Vagina (tissue), 2 donors: ENCODE measurements at places on chromosomes 1 and 21.

DNA sequence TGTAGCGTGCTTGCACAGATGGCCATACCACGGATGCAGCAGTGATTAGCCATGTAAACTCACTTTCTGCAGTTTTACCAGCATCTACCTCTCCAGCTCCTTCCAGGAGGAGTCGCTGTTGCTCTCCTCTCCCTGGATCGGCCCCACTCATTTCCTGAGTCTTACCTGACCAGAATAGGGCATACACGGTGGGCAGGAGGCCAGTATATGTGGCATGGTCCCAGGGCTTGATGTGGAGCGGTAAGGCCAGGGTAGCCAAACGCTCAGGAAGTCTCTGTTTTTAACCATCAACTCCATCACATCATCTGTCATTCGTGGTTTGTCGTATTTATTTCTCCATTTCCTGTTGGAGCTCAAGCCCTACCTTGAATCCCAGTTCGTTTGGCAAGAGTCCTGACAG, 163.4 kb upstream of the USP24 start:
- no peak for DNase-seq

DNA sequence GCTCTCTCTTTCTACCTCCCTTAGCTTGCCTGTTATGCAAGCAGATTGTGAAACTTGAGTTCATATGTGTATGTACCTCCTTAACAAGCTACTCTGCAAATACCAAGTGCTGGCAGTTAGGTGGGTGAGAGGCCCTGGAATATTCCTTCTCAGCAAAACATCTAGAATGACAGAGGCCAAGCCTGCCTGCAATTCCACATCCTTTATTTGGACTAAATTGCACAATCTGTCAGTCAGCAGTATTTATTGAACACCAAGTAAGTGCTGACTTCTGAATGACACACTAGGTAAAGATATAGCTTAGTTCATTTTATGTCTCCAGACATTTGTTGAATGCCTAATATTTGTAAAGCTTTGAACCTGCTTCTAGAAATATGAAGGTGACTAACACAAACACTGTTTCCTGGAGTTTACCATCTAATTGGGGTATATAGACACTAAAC, 87.5 kb downstream of the RGL1 start:
- DNase-seq = no peak

- no peak for DNase-seq
Observed at GRCh38 chr1:119595606-119596005, 52.5 kb downstream of the ZNF697 start.

GRCh38 chr1:18458133-18459092, 22.3 kb upstream of the KLHDC7A start:
- DNase-seq = no peak

GRCh38 chr1:229406798-229407197, 27.1 kb downstream of the ACTA1 start:
- no peak for DNase-seq

- no peak for DNase-seq
Observed at GRCh38 chr1:214966346-214966745, 116.2 kb upstream of the KCNK2 start.

DNA sequence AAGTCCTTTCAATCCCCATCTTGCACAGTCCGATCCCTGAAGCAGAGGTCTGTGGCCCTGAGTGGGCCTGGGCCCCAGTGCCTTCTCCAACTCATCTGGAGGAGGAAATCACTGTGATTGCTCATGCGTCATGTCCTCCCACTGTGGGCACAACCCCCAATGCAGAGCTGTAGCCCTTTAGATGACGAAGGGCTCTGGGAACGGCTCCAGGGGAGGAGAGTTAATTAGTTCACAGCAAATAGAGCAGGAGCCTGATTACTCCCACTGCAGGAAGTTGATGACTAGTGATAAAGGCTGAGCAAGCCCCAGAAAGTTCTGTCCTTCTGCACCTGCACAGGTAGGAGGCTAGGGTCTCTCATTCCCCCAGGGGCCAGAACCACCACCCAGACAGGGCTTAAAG, 111.5 kb downstream of the CCDC185 start:
- DNase-seq = no peak

GRCh38 chr1:26015358-26015757, 6.2 kb upstream of the EXTL1 start:
- no peak for DNase-seq

DNA sequence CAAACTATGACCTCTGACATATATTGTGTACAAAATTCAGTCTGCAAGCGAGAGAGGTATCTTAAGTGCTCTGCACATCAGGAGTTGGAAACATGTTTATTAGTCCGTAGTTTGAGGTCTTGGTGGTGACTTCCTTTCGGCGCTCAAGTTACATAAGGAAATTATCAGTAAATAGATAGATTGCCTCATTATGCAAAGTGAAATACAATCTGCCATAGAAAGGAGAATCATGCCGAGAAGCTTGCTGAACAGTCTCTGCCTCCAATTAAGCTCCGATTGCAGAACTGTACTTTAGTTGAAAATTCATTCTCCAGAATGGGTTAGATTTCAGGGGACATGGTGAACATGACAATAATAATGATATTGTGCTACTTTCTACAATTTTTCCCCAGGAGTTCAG, 271.8 kb downstream of the BRINP2 start:
- DNase-seq = no peak

GRCh38 chr1:81374481-81374880, 426.3 kb upstream of the ADGRL2 start:
- no peak for DNase-seq

- no peak for DNase-seq
Observed at GRCh38 chr1:55464550-55464949, 249.4 kb upstream of the USP24 start.

DNA sequence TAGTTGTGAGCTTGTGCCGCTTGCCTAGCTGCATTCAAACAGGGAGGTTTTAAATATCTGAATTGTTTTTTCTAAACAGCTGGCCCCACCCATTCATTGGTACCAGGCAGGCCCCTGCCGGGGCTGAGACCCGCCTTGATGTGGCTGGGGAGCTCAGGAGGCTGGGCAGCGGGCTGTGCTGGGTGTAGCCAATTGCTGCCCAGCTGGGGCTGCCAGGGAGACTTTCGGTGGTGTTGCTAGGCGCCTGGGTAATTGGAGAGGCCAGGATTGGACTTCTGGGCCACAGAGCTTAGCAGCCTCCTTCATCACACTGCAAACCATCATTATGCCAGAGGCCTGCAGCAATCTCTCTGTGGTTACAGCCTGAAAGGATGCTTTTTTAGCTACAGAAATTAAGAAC, 12.2 kb downstream of the RHBDL2 start:
- no peak for DNase-seq

GRCh38 chr1:232883992-232884661, 66.3 kb upstream of the NTPCR start:
- DNase-seq = no peak

GRCh38 chr1:225918280-225918679, 5.8 kb downstream of the PYCR2 start:
- DNase-seq = no peak

DNA sequence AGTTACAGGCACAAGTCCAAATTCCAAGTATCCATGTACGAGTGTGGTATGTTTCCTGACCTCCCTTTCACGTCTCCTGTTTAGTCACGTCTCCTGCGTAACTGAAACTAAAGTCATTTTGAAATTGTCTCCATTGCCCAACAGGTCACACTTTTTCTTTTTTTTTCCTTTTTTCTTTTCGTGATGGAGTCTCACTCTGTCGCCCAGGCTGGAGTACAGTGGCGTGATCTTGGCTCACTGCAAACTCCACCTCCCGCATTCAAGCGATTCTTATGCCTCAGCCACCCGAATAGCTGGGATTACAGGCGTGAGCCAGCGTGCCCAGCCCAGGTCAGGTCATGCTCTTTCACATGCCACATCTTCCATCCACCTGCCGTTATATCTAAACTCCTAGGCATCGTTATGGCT, 38.2 kb downstream of the L1TD1 start:
- no peak for DNase-seq

DNA sequence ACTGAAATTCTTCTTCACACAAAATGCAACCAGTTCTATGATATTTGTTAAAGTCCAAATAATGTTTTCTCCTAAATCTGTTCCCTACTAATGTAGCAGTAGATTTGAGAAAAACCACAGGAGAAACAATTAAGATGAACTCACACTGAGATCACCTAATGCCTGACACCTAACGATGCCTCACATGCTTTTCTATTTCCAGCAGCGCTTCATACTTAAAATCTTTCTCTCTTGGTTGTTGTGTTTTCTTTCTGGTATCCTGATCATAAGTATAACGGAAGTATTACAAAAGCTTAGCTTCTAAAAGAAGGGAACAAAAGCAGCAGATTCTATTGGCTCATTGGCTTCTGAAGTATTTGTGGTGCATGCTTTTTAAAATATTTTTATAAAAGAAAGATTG, 267.2 kb upstream of the SGIP1 start:
- DNase-seq = no peak

DNA sequence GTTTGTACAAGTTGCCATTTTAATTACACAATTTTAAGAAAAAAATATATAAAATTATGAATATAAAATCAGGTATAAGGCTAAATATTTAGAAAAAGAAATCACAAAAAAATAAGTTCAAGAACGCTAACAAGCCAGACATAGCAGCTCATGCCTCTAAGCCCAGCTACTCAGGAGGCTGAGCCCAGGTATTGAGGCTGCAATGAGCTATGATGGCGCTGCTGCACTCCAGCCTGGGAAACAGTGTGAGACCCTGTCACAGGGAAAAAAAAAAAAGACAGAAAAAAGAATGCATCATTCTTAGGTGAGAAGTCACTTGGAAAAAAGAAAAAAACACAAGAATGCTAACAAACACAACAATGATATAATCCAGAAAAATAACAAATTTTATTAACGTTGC, 112.3 kb upstream of the PRDX6 start:
- no peak for DNase-seq

DNA sequence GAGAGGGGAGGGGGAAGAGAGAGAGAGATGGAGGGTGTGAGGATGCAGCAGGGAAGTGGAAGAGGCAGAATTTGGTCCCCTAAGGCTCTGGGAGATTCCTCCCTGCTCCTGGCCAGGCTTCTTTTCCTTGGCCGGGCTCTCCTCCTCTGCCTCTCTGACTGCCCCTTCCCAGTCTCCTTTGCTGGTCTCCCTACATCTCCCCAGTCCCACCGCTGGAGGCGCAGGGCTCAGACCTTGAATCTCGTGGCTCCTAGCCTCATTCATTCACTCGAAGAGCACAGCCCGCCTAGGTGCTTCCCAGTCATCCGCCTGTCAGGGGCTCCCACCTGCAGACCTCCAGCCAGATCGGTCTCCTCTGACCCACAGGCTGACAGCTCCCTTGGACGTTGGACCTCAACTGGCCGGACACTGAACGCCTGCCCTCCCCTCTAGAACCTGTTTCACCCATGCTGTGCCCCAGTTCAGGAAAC, 76.5 kb downstream of the VWA5B1 start:
- no peak for DNase-seq

- DNase-seq = no peak
Observed at GRCh38 chr1:213772128-213773063, 215.4 kb upstream of the PROX1 start.

DNA sequence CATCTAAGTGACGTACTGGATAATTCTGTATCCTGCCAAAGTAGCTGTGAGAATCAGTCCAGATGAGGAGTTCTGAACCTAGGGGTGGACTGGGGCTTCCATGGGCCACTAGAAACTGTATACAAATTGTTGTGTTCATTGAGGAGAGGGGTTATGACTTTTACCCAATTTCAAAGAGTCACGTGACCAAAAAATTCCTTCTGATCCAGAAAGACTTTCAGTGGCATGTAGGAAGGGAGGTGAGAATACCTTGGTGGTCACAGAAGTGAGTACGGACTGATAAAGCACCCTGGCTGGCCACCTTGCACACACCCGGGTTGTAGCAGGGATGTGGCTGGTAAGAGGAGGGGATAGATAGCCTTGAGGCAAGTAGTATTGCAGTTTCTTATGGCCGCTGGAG, 60.4 kb downstream of the BCAR3 start:
- DNase-seq = no peak

DNA sequence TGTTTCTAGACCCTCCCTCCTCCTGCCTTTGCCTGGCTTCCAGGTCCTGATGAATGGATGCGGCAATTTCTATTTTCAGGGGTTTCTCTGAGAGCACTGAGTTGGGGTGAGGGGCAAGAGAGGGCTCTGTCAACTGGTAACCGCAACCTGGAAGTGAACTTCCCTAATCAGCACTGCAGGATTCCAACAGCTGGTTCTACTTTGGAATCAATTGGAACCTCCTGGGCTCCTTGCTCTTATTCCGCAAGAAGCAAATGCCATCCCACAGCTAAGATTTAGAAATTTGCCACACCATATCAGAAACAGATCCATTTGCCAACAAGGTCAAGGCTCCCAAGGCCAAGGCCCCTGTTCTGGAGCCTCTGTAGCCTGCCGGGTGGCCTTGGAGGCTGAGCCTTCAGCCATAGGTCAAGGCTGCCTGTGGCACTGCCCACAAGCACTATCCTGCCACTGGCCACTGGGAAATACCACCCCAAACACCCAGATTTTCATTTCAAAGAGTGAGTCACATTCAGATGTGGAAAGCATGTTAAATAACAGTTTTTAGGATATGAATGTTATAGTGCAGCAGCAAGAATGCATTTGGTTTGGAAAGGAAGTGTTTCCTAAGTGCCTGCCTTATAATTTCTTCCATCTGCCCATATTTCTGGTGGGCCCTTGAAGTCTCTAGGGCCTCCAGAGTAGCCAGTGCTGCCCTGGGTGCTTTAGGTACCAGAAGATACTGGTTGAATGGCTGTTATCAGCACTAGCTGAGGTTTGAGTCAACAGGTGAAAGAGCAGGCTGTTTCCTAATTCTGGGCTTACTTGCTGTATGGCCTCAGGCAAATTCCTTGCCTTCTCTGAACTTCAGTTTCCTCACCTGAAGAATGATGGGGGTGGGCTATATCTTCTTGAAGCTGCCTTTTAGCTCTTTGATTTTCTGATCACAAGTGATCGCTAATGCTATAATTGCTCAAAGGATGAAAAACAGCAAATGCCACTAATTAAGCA, 56.3 kb upstream of the JUN start:
- DNase-seq = no peak
